Stimulated activated effector memory CD8-positive, alpha-beta T cell treated with anti-CD3 and anti-CD28 coated beads, Interleukin-12 subunit alpha, Interleukin-12 subunit beta, amount 100 ng/mL, for 72 hours (primary cell): ENCODE measurements at places on chromosomes 3 and 15.

- no peak for DNase-seq
Measured at GRCh38 chr3:119305286-119305685, 11.1 kb downstream of the ARHGAP31 start.

GRCh38 chr3:17577796-17578520, 164.5 kb downstream of the TBC1D5 start:
- DNase-seq: no peak

GRCh38 chr3:3665961-3666640, 133.1 kb upstream of the LRRN1 start:
- DNase-seq: no peak

GRCh38 chr3:164478323-164478722, 600.0 kb downstream of the SI start:
- DNase-seq: no peak

DNA sequence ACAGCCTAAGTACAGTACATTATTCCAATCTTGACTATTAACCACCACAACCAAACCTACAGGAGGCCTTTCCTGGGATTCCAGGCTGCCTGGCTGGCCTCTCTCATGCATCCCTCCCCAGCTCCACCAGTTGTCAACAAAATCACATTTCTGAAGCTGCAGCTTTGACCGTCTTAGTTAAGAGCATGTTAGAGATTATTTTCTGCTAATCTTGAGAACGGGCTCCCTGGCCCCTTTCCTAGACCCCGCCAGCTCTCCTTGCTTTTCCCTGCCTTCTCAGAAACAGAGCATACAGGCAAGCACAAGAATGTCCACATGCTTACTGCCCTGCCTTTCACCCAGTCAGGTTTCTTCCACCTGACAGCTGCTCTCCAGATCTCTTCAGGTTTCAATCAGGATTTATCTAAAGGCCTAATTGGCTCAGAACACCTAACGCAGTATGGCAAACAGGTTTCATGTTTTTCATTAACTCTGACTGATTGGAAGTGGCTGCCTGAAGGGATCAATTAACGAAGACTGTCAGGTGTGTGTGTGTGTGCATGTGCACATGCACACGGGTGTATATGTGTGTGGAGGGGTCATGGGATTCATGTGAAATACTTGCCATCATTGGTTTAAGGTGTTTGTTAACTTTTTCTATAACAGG, 12.3 kb downstream of the KY start:
- DNase-seq: no peak

DNA sequence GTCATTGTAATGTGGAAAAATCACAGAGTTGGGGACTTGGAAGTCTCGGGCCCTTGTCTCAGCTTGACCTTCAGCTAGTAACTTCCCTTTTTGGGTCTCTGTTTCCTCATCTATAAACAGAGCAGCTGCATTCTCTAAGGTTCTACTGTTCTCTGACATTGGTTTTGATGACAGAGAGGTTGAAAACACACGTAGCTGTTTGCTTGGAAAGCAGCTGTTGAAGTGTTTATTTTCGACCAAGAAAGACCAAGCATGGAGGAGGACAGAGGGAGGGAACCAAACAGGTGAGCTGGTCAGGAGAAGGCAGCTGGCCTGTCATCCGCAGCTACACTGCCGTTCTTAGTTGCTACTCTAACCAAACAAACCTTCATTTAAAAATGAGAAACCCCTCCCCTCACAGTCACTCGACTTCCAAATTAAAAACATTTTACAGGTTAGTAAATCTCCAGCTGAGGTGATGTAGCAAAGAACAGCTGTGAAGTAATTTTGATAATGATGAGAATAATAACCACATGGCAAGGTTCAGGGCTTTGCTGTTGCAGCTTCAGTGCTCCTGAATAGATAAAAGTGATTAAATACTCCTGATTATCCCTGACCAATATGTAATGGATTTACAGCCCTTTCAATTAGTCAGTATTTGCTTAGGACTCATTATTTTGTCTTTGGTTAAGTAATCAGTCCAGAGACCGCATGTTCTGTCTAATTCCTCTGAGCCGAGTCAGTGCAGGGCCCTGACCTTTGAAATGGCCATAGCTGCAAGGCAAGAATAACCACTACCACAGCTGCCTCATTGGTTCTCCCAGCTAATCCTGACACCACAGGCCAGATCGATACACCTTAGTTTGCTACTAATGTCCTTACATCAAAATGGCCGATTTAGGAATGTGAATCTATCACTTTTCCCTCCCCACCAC, 65.3 kb downstream of the MEIS2 start:
- DNase-seq: no peak

GRCh38 chr3:43774799-43775198, 84.1 kb downstream of the ABHD5 start:
- no peak for DNase-seq

DNA sequence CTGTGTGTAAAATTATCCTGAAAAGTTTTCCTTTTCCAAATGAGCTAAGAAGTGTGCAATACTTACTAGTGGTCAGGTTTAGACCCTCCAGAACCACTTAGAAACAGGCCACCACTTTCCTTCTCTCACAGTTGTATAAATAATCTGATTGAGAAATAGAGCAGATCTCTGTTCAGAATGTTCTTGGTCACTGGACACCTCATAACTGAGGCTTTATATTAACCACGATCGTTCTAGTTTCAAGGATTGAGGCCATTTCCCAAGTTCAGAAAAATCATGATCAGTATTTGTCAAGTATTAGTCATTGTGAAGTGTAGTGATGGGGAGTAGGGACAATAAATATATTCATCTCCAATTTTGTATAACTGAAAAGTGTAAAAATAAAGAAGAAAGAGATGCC, 1.0 kb upstream of the MAP3K13 start:
- no peak for DNase-seq

- no peak for DNase-seq
Measured at GRCh38 chr3:53495146-53495519, 722 bp downstream of the CACNA1D start.

GRCh38 chr3:151890721-151891141, 17.3 kb downstream of the SUCNR1 start:
- no peak for DNase-seq

- peak; percentile 75 for DNase-seq
Measured at GRCh38 chr15:50137330-50137761, 18.3 kb upstream of the ATP8B4 start.

GRCh38 chr15:91950054-91950453, 96.5 kb downstream of the SLCO3A1 start:
- DNase-seq: no peak

DNA sequence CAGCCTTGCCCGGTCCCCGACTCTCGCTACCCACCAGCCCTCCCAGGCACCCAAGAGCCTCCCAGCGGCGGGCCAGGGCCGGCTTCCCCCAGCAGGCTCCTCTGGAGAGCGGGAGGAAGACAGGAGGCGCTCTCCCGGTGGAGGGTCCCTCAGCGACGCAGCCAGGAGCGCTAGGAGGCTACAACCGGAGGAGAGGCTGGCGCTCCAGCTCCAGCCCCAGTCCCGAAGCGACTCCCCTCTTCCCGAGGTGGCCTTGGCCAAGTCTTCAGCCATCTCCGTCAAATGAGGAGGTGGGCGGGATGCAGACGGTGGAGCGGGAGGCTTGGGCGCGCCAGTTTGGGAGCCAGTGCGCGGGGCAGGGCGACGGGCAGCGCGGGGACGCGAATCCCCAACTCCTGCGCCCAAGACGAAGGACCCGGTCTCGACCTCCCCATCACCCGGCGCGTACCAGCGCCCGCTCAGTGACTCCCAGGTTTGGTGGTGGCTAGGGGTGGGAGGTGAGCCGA, 722 bp downstream of the CHRNA3 start:
- no peak for DNase-seq

DNA sequence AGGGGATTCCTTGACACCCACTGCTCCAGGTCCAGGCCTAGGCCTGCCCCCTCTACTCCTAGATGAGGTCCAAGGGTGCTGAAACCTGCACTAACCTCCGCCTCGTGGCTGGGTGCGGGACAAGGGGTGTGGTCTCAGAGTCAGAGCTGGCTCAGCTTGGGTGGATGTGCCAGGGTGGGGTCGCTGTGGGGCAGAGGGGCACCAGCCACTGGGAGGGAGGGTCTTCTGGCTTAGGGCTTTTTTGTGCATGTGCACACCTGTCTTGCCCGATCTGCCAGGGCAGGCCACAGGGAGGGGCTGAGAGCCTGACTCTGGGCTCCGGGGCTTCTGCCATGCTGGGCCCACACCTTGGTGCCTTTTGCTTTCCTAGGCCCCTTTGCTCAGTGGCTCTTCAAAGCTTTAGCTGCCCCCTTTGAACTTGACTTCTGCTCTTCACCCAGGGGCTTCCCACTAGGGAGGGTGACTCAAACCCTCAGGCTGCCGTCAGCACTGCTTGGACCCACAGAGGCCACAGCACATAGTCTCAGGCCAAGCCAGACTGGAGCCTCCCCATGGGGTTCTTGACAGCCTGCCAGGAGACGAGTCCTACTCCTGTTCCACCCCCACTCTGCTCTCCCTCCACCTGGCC, 73.0 kb downstream of the KLF13 start:
- no peak for DNase-seq

DNA sequence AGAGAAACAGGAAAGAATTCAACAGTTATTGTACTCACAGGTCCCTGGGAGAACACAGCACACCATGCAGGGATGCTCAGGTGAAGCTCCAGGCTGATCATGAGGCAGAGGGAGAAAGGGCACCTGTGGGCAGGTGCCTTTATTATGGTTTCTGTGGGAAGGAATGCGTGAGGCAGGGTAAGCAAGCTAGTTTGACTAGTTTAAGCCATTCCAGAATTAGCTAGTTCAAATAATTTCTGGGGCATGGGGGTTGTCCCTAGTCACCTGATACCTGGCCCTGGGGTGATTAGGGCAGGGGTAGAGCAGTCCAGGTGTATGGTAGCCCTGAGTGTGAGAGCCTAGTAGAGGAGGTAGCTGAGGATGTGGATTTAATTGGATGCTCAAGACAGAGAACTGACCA, 47.9 kb upstream of the DCLK3 start:
- no peak for DNase-seq

DNA sequence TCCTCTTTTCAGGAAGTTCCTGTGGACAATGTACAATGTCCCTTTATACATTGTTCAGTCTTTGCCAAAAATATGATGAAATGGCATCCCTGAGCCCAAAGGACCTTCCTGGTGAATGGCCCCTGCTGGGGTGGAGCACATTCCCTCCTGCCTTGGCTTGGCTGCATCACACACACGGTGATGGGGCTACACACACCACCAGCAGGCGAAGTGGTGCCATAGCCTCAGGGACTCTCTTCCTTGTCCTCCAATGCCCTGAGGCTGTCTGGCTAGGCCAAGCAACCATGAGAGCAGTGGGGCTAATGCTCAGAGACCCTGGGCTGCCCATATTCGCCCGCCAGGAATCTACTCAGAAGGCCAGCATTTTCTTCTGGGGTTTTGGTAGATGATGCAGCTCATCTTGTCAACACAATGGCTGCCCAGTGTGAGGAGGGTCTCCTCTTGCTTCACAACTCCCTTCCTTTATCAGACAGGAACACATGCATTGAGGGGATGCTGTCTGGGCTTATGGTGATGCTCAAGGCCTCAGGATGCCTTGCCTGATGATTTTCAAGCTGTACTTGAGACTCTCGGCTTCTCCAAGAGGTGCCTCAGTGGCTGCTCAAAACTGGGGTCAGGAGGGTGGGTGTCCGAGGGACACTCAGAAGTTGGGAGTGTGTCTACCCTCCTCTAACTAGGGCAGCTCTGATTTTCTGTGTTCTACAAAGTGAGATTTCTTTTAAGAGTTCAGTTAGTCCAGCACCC, 40.9 kb upstream of the EPHB1 start:
- DNase-seq: no peak

- peak; percentile 21 for DNase-seq
Measured at GRCh38 chr15:43769584-43770228, 7.1 kb downstream of the ELL3 start.

- no peak for DNase-seq
Measured at GRCh38 chr15:83919319-83919830, 265.5 kb downstream of the ADAMTSL3 start.

DNA sequence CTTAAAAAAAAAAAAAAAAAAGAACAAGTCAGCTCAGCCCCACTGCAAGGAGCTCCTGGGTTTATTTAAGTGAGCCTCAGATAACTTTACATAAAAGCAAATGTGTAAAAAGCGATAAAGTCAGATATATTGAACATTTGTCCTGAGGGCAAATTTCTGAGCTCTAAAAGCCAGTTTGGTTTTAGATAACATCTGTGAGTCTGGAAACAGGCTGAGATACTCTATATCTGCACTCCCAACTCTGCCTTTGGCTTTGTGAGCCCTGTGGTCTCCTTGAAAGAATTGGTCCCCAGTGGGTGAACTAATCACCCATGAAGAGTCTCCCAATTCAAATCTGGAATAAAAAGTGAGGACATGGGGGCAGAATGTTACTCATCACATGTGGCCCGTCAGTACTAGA, 104.6 kb downstream of the APBA2 start:
- DNase-seq: no peak

DNA sequence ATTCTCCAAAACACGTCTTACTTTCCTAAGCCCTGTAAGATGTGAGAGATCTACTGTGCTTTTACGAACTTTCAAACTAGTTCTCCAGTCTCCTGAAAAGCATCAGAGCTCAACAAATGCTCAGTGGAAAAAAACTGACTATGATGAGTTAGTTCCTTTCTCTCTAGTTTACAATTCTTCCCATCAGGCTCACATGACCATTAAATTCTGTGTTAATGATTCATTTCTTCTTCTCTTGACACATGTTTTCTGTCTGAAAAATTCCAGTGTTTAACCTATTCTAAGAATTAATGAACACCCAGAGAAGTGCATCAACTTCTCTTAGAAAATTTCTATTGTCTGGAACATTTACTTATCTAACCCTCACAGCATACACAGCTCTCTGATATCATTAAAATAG, 844.3 kb downstream of the SI start:
- DNase-seq: no peak

DNA sequence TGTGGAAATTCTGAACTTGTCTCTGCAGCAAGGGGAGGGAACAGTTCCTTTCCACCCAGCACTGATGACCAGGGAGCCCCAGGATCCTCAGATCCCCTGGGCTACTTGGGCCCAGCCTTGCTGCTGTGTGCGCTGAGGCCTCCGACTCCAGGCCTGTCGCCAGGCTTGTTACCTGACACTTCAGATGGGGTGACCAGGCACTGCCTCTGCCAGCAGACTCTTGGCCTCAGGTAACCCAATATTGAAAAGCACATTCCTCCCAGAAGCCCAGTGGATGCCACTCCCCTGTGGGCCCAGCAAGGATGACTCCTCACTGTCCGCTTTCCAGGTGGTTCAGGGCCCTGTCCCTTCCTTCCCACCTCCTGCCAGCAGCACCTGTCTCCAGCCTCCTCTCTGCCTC, 3.5 kb upstream of the PLA2G4E start:
- no peak for DNase-seq

DNA sequence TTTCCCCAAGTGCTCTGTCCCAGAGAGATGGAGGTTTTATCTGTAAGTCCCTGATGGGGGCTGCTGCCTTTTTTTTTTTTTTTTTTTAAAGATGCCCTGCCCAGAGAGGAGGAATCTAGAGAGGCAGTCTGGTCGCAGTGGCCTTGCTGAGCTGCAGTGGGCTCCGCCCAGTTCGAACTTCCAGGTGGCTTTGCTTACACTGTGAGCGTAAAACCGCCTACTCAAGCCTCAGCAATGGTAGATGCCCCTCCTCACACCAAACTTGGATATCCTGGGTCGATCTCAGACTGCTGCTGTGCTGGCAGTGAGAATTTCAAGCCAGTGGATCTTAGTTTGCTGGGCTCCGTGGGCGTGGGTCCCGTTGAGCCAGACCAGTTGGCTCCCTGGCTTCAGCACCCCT, 51.6 kb downstream of the SLC2A2 start:
- no peak for DNase-seq

- DNase-seq: no peak
Measured at GRCh38 chr15:84836844-84837243, 19.7 kb downstream of the ALPK3 start.
